ENCODE measurements at places on chromosomes 11 and 22.

- no peak for DNase-seq
Observed at GRCh38 chr11:75239531-75240290, 863 bp upstream of the TPBGL start.

GRCh38 chr22:45562537-45563361, 60.1 kb downstream of the FBLN1 start:
- no peak for DNase-seq

- DNase-seq: no peak
Observed at GRCh38 chr11:104968355-104968855, at the start of gene CASP4. CASP4 (minus strand) TSS chr11:104968574; CDS start chr11:104968525, 49 bp downstream.

- DNase-seq: no peak
Observed at GRCh38 chr11:132638423-132638822, 893.9 kb downstream of the OPCML start.

DNA sequence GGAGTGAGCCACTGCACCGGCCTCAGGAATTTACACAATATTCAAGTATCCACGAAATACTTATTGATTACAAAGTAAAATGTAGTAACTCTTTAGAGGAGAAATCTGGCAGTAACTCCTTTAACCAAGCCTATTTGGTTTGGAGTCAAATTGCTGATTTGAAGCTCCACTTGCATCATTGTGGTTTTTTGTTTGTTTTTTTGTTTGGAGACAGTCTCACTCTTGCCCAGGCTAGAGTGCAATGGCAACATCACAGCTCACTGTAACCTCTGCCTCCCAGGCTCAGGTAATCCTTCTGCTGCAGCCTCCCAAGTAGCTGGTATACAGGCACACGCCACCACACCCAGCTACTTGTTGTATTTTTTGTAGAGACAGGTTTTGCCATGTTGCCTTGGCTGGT, 6.4 kb upstream of the QSER1 start:
- DNase-seq: no peak

GRCh38 chr22:46963672-46964545, 201.5 kb downstream of the TBC1D22A start:
- DNase-seq: no peak

DNA sequence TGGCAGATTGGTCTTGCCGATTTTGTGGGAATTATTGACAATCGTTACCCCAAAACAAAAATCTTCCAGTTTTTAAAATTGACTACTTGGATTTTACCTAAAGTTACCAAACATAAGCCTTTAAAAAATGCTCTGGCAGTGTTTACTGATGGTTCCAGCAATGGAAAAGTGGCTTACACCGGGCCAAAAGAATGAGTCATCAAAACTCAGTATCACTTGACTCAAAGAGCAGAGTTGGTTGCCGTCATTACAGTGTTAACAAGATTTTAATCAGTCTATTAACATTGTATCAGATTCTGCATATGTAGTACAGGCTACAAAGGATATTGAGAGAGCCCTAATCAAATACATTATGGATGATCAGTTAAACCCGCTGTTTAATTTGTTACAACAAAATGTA, 37.2 kb downstream of the IGLL1 start:
- DNase-seq: no peak

- DNase-seq: no peak
Observed at GRCh38 chr22:30953206-30953605, 15.4 kb downstream of the MORC2 start.

GRCh38 chr11:5992604-5993251, 5.9 kb upstream of the OR52L1 start:
- no peak for DNase-seq

DNA sequence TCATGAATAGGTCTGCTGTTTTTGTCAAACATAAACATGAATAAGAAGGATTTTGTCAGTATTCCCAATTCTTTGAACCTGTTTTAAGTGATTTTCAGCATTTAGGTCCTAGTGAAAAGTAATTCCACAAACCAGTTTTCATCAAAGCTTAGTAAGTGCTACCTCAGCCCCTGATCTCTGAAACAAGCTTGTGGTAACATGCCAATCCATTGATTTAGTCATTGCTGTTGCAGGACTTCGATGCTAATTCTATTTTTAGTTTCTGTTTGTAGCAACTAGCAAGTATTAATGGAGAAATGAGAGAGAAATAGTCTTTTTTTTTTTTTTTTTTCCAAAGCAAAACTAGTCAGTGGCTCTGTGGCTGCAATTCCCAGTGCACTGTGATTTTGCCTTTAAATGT, 91.4 kb downstream of the JRKL start:
- no peak for DNase-seq

DNA sequence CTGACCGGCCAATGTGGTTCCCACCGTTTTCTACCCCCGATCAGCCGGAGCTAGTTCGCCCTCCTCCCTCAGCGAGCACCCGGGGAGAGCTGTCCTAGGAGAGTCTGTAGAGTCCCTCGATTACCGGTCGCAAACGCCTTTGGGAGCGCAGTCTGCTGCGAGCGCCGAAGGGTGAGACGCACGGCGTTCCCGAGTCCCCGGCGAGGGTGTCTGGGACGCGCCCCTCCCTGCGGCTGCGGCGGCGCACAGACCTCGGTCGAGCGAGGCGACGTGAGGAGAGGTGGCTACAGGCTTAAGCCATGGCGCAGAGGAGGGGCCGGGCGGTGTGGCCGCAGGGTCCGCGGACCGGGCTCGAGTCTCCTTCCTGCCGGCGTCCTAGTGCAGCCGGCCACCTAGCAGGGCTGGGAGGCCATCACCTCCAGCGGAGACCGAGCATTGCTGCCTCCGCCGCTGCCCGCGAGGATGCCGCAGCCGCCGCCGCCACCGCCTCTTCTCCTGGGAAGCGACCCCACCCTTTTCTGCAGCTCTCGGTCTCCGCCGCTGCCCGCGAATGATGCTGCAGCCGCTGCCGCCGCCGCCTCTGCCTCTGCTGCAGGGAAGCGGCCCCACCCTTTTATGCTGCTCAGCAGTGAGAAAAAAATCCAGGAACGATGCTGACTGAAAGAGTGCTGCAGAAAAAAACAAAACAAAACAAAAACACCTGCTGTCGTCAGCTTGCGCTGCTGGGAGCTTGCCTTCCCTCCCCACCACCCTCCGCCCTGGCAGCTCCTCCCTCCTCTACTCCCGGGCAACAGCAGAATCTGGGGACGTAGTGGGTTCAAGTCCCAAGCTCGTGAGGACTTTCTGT, at the start of gene MAP6:
Gene MAP6, minus strand, starts transcription at position 588 of the 847 bp plus-strand sequence. CDS start 669 bp downstream, outside the sequence.
- DNase-seq: no peak

DNA sequence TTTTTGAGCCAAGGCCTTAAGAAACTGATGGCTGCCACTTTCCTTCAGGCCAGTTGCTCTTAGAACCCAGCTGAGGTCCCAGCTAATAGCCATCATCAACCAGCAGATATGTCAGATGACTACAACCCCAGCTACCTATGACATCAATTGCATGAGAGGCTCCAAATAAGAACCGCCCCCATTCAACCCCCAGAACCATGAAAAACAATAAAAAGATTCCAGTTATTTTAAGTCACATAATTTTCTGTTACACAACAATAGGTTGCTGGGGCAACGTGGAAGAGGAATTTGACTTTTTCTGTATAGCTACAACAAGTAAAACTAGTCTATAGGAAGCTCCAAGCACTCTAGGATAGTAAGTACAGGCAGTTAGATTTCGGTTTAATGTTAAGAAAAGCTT, 216.3 kb upstream of the MTNR1B start:
- no peak for DNase-seq

GRCh38 chr22:35960854-35961253, 67.8 kb downstream of the RBFOX2 start:
- no peak for DNase-seq

DNA sequence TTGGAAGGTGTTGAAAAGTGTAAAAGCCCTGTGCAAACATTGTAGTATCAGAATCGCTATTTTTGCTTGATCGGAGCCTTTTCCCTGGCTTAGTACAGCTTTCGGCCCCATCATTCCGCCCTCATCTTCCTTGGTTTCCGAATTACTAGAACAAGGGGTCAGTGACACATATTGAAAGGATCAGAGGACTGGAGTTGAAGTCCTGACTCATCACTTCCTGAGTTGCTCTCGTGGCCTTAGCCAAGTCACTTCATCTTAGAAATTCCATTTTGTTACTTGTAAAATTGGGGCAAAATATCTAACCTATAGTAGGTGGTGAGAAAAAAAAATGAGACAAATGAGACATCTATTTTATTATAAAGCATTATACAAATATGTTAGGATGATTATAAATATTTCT, 375.0 kb downstream of the NTM start:
- no peak for DNase-seq

DNA sequence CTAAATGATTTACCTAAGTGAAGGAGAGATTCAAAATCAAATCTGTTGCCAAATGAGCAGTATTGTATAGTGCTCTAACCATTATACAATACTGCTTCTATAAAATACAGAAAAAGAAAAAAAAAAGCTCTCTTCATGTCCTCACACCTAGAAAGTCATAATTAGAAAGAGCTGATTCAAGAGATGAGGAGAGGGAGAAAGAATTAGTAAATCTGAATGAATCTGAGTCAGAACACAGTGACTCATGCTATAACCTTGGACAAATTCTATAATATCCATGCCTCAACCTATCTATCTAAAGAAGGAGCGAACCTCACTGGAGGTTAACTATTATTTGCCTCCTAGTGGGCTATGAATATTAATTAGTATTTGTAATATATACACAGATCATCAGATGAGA, 29.4 kb downstream of the AMBRA1 start:
- no peak for DNase-seq

- no peak for DNase-seq
Observed at GRCh38 chr11:69167130-69167915, 11.6 kb downstream of the SMIM38 start.

- no peak for DNase-seq
Observed at GRCh38 chr11:118918686-118919280, 6.9 kb downstream of the BCL9L start.

GRCh38 chr11:34148504-34149165, 43.2 kb downstream of the NAT10 start:
- no peak for DNase-seq

DNA sequence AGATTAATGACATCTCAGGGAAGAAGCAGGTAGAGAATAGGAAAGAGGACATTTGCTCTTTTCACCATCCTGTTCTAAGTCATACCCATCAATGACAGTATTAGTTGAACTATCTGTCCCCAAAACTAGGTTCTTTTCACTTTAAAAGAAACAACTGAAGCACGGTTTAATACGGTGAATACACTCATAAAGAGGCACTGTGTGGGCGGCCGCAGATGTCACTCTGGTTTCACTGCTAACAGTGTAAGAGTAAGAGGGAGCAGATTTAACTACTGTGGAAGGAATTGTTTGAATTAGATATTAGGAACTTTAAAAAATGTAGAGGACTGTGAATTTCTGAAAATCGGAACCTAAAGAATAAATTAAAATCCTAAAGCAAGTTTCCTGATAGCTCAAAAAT, 49.5 kb downstream of the VSIG10L2 start:
- DNase-seq: peak; percentile 44

DNA sequence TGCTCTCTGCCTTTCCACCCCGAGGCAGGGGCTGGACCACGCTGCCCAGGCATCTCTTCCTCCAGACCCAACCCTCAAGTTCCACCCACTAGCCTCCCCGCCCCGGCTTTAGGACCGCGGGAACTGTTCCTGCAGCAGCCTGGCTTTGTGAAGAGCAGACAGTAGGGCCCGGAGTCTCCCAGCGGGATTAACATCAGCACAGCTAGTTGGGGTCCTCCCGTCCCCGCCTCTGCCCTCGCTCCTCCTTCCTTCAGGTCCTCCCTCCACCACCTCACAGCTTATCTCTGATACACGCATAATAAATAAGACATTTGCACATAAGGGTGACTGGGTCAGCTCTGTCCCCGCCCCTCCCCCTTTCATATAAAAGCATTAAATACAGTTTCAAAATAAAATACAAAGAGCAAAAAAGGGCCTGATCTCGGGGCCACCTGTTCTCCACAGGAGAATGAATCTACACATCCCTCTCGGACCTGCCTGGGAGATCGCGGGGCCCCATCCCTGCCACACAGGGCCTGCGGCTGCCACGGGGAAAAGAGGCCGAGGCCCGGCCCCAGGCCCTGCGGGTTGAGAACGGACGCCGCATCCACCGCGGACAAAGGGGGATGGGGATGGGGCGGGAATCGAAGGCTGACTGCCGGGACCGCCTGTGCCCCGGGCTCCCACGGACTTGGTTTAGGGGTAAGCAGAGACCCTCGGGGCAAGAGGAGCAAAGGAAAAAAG, 6.5 kb downstream of the ZFTA start:
- no peak for DNase-seq

DNA sequence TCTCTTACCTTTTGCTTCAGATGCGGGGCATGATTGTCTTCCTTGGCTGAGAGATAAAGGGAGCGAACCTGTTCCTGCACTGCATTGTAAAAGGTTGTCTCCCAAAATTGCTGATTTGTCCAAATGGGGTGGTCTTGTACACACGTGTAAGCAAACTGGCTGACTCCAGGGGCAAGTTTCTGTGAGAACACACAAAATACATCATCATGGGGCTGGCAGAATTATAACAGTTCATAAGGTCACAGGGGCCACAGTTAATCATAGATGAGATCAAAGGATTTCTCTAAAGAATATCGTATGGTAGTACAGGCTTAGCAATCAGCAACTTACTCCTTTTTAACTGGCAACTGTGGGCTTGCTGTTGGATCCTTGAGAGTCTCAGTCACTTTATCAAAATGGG, 194.3 kb downstream of the SWAP70 start:
- no peak for DNase-seq

- no peak for DNase-seq
Observed at GRCh38 chr22:45544588-45545170, 42.0 kb downstream of the FBLN1 start.

DNA sequence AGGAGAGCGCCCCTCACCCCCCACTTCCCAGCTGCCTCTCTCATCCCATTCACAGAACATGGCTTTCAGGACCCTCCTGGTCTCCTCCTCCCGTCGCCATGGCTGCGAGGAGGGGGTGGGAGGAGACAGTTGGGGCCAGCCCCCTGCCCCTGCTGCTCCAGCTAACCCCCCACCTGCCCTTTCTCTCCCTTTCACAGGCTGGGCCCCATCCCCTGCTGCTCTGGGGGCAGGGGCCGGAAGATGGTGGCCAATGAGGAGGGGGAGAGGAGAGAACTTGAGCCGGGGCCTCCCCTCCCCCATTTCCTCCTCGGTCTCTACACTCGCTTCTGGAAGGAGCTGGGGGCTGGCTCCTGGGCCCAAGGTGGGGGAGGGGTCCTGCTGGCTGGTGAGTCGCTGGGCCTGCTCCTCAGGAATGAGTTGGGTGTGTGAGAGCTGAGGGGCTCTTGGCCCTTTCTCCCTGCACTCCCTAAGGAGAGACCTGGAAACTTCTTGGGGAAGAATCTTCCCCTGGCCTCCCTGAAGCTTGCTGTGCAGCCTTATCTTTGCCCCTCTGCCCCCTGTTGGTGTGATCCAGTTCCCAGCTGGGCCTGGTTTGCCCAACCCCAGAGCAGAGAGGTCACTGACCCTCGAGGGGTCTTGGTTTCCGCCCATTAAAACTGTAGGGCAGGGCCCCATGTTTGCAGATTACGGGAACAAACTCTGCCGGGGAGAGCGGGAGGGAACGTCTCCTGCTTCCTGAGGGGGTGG, 10.2 kb downstream of the YPEL4 start:
- no peak for DNase-seq

DNA sequence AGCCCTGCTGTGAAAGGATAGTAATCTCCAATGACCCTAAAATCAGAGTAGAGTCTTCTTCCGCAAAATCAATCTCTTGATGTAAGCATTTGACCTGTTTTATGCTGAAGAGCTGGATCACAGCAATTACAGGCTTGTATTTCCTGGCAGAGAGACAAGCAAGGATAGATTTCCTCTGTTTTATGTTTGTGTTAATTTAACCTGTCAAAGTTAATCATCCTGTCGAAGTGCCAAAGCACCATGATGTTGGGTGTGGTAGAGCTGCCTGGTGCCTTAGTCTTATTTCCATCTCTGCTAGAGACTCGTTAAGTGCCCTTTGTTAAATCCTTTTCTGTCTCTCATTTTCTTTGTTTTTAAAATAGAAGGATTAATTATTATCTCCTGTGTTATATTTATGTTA, 248.1 kb downstream of the CNTN5 start:
- DNase-seq: no peak

Measured in stimulated activated naive CD4-positive, alpha-beta T cell treated with Interleukin-2 at 50 U/mL for 16 hours (primary cell).